ENCODE measurements at places on chromosomes 6 and 20. TPM values are rescaled to one million over a fixed set of nuclear protein-coding genes. Genes with fewer than 3 reads are reported as not detected.

RRAGD gene
- polyA plus RNA-seq, result 32.2 TPM

PRRT1 gene
- polyA plus RNA-seq, result 0.22 TPM

SCUBE3 gene
- polyA plus RNA-seq, result 7.3 TPM

IRAK1BP1 gene
- polyA plus RNA-seq, result 5.3 TPM

PRR18 gene
- polyA plus RNA-seq, result not detected

VGLL2 gene
- not detected for polyA plus RNA-seq

CLIC1 gene
- 5.7 TPM for polyA plus RNA-seq

SEL1L2 gene
- not detected for polyA plus RNA-seq

COL12A1 gene
- 0.63 TPM for polyA plus RNA-seq

LPA gene
- not detected for polyA plus RNA-seq

HFE gene
- not detected for polyA plus RNA-seq

CCND3 gene
- polyA plus RNA-seq, result 15.7 TPM

CDSN gene
- polyA plus RNA-seq, result not detected

SLC12A5 gene
- 53.1 TPM for polyA plus RNA-seq

BNIP5 gene
- polyA plus RNA-seq, result not detected

SCAND1 gene
- polyA plus RNA-seq, result 194 TPM

Data from neural cell (in vitro differentiated cells).